Activated naive CD8-positive, alpha-beta T cell treated with anti-CD3 and anti-CD28 coated beads, Interleukin-2, amount 10 ng/mL, durations not matched to agents 7 days and 5 days (primary cell): ENCODE measurements at places on chromosomes 6 and 20.

DNA sequence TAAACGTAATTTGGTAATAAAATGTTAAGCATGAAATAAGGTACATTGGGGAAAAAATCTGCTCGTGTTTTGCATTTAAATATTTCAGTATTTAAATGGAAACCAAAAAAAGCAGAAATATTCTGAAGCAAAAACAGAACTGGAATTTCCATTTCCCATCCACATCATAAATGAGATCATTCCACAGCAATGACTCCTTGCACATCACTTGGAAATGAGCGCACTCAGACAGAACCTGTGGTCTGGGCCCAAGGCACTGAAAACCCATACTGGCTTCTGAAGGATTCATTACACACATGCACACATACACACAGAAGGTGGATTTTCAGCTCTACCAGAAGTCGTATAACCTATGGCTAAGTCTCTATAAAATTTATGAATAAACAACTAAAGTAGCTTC, 174.8 kb downstream of the IBTK start:
- peaks cover 4% of the 10 kb centered on the region for H3K27me3 ChIP-seq
- no peaks in the 10 kb centered on the region for H3K4me1 ChIP-seq
- H3K4me3 ChIP-seq = no peak overlapping the region
- no peaks in the 10 kb centered on the region for H3K36me3 ChIP-seq
- no peak for DNase-seq
- H3K27ac ChIP-seq = no peak overlapping the region

GRCh38 chr6:22447249-22448196, 121.8 kb upstream of the HDGFL1 start:
- no peak overlapping the region for H3K27ac ChIP-seq
- H3K4me3 ChIP-seq = no peak overlapping the region
- no peaks in the 10 kb centered on the region for H3K27me3 ChIP-seq
- DNase-seq = no peak
- H3K4me1 ChIP-seq = no peaks in the 10 kb centered on the region
- H3K36me3 ChIP-seq = no peaks in the 10 kb centered on the region

- DNase-seq = peak; percentile 38
- peak overlapping the region; percentile 90 for H3K4me3 ChIP-seq
- H3K4me1 ChIP-seq = peaks cover 46% of the 10 kb centered on the region
- peaks cover 2% of the 10 kb centered on the region for H3K27me3 ChIP-seq
- H3K27ac ChIP-seq = peak overlapping the region; percentile 90
- H3K36me3 ChIP-seq = peaks cover 10% of the 10 kb centered on the region
Observed at GRCh38 chr6:111871207-111871606, 2.0 kb downstream of the FYN start.

DNA sequence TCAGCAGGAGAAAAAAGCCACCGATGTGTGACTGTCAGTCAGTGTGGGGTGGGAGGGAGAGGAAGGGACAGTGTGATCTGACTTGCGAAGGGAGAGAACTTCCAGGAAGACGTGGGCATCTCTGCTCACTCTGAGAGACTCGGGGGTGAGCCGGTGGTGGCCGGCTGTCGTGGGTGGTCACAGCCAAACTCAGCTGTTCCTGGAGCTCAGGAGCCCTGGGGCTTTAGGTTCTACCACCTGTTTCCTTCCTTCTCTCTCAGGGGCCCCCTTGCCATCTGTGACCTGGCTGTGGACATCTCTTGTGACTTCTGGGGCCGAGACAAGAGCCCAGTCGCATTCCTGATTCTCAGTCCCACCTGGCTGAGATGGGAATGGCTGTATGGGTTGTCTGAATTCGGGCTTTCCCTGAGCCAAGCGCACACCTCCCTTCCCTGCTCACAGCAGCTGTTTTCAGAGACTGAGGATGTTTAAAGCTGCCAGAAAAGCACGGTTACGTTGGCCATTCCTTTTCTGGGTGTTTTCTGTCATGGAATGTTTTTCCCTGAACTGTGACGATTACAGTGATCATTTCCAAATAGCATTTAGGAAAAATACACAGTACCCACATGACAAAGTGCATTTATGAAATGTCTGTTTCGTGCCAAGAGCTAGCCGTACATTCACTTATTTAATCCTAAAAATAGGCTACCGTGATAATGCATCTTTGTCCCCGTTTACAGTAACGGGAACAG, 36.5 kb downstream of the SYNJ2 start:
- H3K4me3 ChIP-seq = no peak overlapping the region
- peaks cover 19% of the 10 kb centered on the region for H3K4me1 ChIP-seq
- no peak overlapping the region for H3K27ac ChIP-seq
- H3K27me3 ChIP-seq = no peaks in the 10 kb centered on the region
- peaks cover 24% of the 10 kb centered on the region for H3K36me3 ChIP-seq
- no peak for DNase-seq

GRCh38 chr20:12928755-12929401, 79.9 kb upstream of the SPTLC3 start:
- H3K27ac ChIP-seq = no peak overlapping the region
- no peak for DNase-seq
- H3K4me3 ChIP-seq = peak overlapping the region; percentile 1

GRCh38 chr6:144307880-144308279, 22.7 kb downstream of the UTRN start:
- no peak overlapping the region for H3K27ac ChIP-seq
- peaks cover 42% of the 10 kb centered on the region for H3K4me1 ChIP-seq
- peaks cover 22% of the 10 kb centered on the region for H3K36me3 ChIP-seq
- no peaks in the 10 kb centered on the region for H3K27me3 ChIP-seq

- H3K4me3 ChIP-seq = no peak overlapping the region
- no peak for DNase-seq
- H3K4me1 ChIP-seq = no peaks in the 10 kb centered on the region
Observed at GRCh38 chr6:113182370-113183141, 674.6 kb upstream of the MARCKS start.

DNA sequence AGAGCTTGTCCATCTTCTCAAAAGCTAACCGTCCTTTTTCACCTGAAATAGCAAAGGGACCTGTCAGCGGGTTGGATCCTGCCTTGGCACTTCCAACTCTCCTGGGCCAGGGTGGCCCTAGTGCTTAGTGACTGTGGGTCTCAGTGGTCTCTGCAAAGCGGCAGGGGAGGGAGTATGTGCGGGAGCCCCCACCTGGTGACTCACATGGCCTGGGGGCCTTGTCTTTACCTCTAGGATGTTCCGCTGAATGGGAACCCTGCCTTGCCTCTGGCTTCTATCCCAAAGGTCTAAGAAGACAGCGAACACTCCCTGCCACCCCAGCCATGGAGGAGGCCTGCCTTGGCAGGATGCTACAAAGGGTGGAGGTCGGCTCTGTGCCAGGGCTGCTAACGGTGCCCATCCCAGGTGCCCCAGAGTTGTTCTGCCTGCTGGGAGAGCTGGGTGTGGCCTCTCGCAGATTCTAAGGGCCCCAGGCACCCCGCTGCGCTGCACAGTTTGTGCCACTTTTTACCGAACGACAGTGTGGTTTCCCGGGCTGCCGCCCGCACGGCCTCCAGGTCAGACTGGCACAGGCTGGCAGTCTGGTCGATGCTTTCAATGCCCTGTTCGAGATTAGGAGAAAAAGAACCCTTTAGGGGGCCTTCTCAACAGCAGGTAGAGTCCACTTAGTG, 77.2 kb downstream of the PTPN1 start:
- peaks cover 8% of the 10 kb centered on the region for H3K36me3 ChIP-seq
- H3K27ac ChIP-seq = no peak overlapping the region
- peaks cover 9% of the 10 kb centered on the region for H3K4me1 ChIP-seq
- no peak for DNase-seq
- no peaks in the 10 kb centered on the region for H3K27me3 ChIP-seq

DNA sequence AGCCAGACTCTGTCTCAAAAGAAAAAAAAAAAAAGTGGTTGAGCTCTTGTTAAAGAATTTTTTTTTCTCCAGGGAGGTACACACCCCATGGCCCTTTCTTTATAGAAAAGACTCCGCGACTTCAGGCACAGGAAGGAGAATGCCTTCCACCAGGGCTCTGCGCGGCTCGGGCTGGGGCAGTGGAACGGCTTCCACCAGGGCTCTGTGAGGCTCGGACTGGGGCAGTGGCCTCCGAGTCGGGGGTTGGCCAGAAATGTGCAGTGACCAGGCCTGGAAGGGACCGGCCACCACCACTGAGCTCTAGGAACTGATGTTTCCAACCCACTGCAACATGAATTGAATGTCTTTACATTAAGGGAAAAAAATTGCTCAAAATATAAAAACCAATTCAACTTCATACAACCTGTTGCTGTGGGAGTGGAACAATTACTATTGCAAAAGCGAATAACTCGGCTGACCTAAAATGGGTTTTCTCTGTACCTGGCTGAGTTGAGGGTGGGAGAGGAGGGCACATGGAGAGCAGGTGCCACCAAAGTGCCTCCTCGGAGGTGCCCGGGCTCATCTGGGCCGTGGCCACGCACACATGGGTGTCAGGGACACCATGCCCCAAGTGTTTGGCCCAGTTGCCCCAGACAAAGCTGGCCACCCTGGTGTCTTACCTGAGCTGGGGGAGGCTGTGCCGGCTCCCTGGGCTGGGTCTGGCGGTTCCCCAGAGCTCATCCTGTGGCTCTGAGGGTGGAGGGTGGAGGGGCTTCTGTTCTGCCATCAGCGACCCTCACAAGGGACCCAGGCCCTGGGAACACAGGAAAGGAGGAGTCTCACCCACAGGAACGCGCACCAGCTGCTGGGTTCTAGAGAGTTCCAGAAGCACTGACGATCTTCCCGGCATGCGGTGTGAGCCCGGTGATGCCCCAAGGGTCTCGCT, 29.3 kb downstream of the SLC2A4RG start:
- no peaks in the 10 kb centered on the region for H3K4me1 ChIP-seq
- H3K27ac ChIP-seq = no peak overlapping the region
- no peak overlapping the region for H3K4me3 ChIP-seq
- DNase-seq = no peak
- no peaks in the 10 kb centered on the region for H3K36me3 ChIP-seq
- peaks cover 2% of the 10 kb centered on the region for H3K27me3 ChIP-seq

DNA sequence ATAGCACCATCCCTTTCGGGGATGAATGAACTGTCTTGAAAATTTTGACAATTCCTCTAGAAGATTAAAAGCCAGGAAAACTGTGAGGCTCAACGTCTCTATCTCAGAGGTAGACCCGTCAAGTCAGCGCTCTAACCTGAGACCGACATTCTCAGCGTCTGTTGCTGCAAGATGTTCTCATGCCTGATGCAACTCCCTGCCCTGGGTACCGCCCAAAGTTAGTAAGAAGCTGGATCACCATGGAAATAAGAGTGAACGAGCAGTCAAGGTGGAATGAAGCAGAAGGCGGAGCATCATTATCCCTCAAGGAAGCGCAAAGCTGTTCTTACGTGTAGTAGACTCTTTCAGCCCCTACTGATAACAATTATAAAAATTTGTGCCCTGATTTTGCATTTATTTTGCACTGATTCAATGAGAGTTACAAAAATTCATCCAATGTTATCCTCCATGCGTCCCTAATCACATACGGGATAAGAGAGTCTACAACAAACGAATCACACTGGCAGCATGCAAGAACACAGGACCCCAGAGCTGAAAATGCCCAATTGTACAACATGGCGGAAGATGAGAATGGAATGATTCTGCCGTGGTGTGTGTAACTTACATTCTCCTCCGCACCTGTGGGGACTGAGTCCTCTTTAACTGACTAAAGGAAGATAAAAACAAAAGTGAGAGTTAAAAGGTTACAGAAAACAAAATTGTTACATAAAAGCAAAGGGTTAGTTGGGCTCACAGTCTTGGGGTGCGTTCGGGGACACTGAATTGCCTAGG, 95.4 kb downstream of the BCAS1 start:
- peaks cover 4% of the 10 kb centered on the region for H3K27me3 ChIP-seq
- no peaks in the 10 kb centered on the region for H3K4me1 ChIP-seq
- H3K4me3 ChIP-seq = no peak overlapping the region
- no peak overlapping the region for H3K27ac ChIP-seq
- H3K36me3 ChIP-seq = peaks cover 2% of the 10 kb centered on the region
- DNase-seq = no peak

GRCh38 chr20:1460275-1460674, 6.4 kb downstream of the NSFL1C start:
- H3K36me3 ChIP-seq = peaks cover 23% of the 10 kb centered on the region
- no peak overlapping the region for H3K4me3 ChIP-seq
- H3K27ac ChIP-seq = no peak overlapping the region
- DNase-seq = no peak
- no peaks in the 10 kb centered on the region for H3K27me3 ChIP-seq
- H3K4me1 ChIP-seq = peaks cover 23% of the 10 kb centered on the region

DNA sequence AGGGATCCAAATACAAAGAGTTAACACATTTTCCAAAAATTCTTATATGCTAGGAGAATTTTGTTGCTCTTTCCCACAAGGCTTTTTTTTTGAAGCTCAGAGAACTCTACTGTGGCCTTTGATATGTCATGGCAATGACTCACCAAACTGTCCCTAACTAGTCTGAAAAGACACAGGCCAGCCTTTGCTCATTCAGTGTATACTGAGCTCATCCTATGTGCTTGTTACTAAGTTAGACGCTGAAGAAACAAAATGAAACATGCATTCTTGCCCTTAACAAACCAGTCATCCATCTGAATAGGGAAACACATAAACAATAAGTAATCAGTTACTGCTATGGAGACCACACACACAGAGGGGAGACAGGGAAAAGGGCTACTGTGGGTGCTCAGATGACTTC, 291.8 kb downstream of the FOXC1 start:
- no peaks in the 10 kb centered on the region for H3K36me3 ChIP-seq
- H3K4me1 ChIP-seq = no peaks in the 10 kb centered on the region
- H3K4me3 ChIP-seq = no peak overlapping the region

GRCh38 chr6:21142741-21143140, 450.8 kb upstream of the SOX4 start:
- no peaks in the 10 kb centered on the region for H3K27me3 ChIP-seq
- no peaks in the 10 kb centered on the region for H3K4me1 ChIP-seq
- H3K27ac ChIP-seq = no peak overlapping the region
- no peak for DNase-seq

GRCh38 chr6:139028658-139029469, at the start of gene ABRACL:
ABRACL (plus strand) TSS chr6:139028745; CDS start chr6:139034161, 5,416 bp downstream.
- H3K36me3 ChIP-seq = peaks cover 11% of the 10 kb centered on the region
- peaks cover 23% of the 10 kb centered on the region for H3K4me1 ChIP-seq
- peak within 1 kb of the TSS; percentile 94 for H3K27ac ChIP-seq
- no peaks in the 10 kb centered on the region for H3K27me3 ChIP-seq
- no peak within 1 kb of the TSS for H3K4me3 ChIP-seq

DNA sequence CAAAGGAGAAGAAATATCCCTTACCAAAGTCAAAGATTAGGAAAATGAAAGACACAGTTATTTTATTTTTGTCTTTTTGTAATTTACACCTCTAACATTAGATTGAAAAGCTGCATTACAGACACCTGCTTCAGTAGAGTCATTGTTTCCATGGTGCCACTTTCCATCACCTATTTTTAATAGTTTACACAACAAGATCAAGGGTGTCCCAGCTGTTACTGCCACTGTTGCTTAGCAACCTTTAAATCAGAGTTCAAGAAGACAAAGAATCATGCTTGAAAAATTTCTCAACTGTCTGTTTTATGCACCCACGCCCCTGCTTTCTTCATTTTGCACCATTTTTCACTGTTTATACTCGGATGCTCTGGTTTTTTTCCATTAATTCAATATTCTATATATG, 668.2 kb upstream of the GJE1 start:
- H3K27me3 ChIP-seq = no peaks in the 10 kb centered on the region
- no peak overlapping the region for H3K27ac ChIP-seq
- no peak overlapping the region for H3K4me3 ChIP-seq
- H3K36me3 ChIP-seq = no peaks in the 10 kb centered on the region
- peaks cover 6% of the 10 kb centered on the region for H3K4me1 ChIP-seq
- no peak for DNase-seq

- H3K4me1 ChIP-seq = peaks cover 4% of the 10 kb centered on the region
- no peaks in the 10 kb centered on the region for H3K36me3 ChIP-seq
- no peak for DNase-seq
- peaks cover 22% of the 10 kb centered on the region for H3K27me3 ChIP-seq
Observed at GRCh38 chr6:159908535-159908934, 17.7 kb downstream of the MAS1 start.
